Activated T-cell treated with anti-CD3 and anti-CD28 coated beads for 1 hour (primary cell): ENCODE measurements at places on chromosomes 4 and X.

GRCh38 chr4:148716431-148717052 is 274.3 kb upstream of the NR3C2 start:
- no peak for DNase-seq

- no peak for DNase-seq
These were observed 4.0 kb upstream of the DHX15 start for GRCh38 chr4:24588216-24588954.

DNA sequence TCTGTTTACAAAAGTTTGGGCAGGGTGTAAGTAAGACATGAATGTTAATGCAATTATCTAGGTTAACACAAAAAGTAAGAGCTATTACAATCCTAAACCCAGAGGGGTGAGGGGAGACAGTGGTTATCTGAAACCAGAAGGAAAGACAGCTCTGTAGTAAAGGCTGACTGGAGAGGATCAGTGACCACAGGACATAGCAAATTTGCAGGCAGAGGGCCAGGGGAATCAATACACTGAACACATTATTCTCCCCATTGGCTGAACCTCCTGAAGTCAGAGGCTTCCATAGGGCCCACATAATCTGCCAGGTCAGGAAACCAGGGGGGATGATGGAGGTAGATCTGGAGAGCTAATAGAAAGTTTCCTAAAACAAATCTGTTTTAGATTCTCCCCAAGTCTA is 689.4 kb upstream of the ATOH1 start:
- DNase-seq, result no peak

DNA sequence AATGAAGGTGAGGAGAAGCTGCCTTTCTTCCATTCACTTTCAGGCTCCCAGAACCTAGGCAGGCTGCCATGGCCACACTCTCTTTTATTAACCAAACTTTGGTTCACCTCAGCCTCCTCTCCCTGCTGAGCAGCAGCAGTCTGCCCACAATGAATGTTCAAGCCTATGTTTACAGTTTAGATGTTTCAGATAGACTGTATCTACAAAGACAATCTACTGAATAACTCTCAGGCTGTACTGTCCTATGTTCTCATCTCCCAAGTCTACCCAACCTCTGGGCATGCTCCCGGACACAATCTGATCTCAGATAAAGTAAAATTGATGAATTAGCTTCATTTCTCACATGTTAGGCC is 59.2 kb upstream of the TMEM164 start:
- DNase-seq, result no peak

DNA sequence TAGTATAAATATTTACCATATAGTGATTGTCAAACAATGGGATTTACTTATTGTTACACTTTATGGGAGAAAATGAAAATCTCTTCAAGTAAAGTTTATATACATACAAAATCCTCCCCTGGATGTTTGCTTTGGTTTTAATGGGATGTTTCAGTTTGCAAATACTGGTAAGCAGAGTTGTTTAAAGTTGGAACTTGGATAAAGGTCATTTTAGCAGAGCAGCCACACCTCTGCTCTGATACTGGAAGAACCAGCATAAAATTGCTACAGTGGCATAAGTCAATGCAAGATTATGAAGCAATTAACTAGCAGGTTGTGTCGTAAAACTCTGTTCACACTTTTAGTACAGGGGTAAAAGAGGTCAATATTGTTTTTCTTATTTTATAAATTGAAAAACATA is 101.2 kb downstream of the TRAPPC11 start:
- no peak for DNase-seq

- no peak for DNase-seq
These were observed 35.0 kb upstream of the BCOR start for GRCh38 chrX:40132751-40133150.

GRCh38 chrX:39162322-39162735 is 361.1 kb downstream of the MID1IP1 start:
- peak; percentile 13 for DNase-seq

GRCh38 chrX:123962794-123963373 is 1.4 kb downstream of the STAG2 start:
- peak; percentile 68 for DNase-seq

GRCh38 chr4:110808351-110808878 is 185.5 kb upstream of the PITX2 start:
- no peak for DNase-seq

DNA sequence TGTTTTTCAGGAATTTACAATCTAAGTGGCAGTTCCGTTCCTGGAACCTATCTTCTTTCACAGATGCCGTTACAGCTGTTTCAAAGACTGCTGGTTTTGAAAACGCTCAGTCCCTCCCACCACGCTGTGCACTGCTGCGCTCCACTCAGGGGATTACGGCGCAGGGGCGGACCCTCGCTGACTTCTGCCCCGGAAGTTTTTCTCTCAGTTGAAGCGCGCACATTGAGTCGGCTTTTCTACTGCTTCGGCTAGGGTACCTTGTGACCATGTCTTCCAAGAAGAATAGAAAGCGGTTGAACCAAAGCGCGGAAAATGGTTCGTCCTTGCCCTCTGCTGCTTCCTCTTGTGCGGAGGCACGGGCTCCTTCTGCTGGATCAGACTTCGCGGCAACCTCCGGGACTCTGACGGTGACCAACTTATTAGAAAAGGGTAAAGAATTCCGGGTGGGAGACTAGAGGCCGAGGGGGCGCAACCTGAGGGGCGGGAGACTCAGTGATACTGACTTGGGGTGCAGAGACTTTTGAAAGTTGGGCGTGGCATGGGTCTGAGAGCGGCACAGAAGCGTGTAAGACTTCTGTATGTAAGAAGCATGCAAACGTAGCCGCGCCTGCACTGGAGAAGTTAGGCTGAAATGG is 597 bp upstream of the NUDT6 start:
- DNase-seq, result peak; percentile 69

GRCh38 chr4:53852343-53852742 is 212.1 kb downstream of the CHIC2 start:
- no peak for DNase-seq

DNA sequence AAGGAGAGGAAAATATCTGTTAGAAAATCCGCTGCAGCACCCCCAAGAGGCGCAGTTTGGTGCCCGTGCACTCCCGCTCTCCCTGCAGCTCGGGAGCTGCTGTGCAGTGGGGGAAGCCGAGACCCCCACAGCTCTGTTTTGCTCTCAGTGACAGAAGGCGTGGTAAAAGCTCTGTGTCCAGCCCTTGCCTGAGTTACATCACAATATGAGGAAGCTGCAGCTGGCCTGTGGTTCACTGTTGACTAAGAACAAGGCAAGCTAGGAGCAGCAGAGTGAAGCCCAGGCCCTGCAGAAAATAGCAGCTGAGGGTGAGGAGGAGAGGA is 88.5 kb upstream of the ADRA2C start:
- DNase-seq, result no peak

DNA sequence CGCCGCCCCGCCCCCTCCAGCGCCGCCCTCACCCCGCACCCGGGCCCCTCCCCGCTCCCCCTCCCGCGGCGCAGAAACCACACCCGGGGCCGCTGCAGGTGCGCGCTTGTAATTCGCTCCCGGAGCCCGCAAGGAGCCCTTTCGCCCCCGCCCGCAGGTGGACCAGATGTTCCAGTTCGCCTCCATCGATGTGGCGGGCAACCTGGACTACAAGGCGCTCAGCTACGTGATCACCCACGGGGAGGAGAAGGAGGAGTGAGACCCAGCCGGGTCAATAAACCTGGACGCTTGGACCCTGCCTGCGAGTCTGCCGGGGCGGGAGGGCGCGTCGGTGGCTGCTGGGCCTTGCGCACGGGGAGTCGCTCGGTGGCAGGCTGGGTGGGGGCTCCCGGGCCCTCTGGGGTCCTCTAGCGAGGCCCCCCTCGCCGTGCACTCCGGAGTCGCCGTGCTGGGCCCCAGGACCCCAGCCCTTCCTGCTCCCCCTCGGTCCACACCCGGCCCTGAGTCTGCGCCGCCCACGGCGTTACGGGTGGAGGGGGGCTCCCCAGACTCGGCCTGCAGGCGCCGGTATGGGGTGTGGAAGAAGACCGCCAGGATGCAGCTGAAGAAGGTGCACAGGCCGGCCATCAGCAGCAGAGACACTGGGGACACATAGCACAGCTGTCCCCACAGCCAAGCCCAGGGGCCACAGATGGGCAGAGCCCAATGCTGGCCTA is 7.1 kb downstream of the SLC49A3 start:
- no peak for DNase-seq

DNA sequence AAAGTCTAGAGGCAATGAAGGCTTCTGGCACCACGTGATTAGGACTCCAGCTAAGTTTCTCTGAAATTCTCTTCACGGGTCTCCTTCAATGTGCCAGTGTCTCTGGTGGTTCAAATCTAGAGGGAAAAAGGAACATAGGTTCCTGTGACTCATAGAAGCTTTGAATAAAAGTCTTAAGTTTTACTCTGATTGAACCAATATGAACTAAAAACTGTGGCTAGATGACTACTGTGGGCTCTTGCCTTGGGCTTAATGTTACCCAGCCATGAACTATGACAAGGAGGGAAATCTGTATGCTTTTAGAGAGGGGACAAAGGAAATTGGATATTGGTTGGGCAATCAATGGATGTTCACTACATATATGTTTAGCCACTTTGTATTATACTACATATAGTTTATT is 49.9 kb upstream of the TEX13D start:
- no peak for DNase-seq

GRCh38 chr4:27024805-27025204 is 164.2 kb downstream of the STIM2 start:
- DNase-seq, result no peak

DNA sequence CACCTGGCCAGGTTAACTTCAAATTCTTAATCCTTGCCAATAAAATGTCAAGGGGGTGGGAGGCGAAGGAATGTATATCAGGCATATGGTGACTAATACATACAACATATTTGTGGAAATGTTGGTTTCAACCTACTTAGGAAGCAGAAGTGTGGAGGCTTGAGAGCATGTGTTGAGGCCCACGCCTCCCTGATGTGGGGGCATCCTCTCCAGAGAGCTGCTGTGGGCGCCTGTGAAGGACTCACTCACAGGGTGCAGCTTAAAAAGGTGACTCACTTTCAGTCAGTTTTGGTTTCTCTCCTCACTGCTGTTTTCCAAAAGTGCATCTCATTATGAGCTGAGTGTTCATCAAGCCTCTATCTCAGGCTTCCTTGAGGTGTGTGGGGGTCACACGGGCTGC is 27.5 kb downstream of the LNX1 start:
- DNase-seq, result no peak

GRCh38 chr4:140233791-140234696 is 80.1 kb upstream of the MAML3 start:
- no peak for DNase-seq

DNA sequence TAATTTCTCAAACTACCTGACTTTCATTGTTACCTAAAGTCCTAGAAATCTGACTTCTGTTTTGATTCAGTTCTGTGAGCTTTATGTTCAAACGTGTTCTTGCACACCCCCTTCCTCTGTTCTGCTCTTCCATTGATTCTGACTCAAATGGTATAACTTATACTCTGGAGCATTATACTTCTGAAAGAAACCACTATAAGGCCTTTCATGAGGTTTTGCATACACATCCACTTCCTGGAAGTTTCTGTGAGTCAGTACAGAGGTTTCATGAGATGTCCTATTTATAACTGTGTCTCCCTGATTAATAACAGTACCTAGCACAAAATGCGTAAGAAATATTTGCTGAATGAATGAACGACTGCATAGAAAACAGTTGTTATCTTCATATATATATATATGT is 540.2 kb upstream of the CT83 start:
- DNase-seq, result no peak

DNA sequence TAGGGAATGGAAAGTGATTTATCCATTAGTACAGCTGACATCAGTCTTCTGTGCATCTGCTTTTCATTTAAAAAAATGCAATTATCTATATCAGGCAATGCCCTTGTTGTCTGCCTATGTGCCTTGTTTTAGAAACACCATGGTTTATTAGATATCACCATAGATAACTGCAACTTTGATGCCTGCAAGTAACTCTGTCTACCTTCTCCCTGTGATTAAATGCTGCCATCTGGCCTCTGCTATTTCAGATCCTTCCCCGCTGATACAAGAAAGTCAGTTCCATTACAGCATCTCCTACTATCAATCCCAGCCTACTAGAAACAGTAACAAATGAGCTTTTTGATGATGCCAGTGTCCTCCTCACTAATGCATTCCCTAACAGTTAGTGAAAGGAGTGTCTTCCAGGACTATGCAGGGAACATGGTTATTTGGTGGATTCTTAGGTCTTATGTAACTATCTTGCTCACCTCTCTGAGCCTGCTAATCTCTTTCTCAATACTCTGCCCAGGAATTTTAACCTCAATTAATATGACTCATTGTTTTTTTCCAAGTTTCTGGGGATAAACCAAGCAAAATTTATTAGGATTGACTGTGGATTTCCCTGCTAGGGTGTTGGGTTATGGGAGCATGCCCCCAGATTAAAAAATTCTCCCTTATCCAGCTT is 444.9 kb downstream of the RAPGEF2 start:
- no peak for DNase-seq

GRCh38 chr4:2267320-2267811 is 5.5 kb upstream of the MXD4 start:
- no peak for DNase-seq

- no peak for DNase-seq
These were observed 256.1 kb upstream of the ITM2A start for GRCh38 chrX:79623098-79623762.

- DNase-seq, result no peak
These were observed 320.1 kb downstream of the BCOR start for GRCh38 chrX:39777623-39778025.

GRCh38 chrX:96621811-96622210 is 62.8 kb upstream of the DIAPH2 start:
- no peak for DNase-seq
